GM04504 (cell line): ENCODE measurements at places on chromosomes 11 and 22.

DNA sequence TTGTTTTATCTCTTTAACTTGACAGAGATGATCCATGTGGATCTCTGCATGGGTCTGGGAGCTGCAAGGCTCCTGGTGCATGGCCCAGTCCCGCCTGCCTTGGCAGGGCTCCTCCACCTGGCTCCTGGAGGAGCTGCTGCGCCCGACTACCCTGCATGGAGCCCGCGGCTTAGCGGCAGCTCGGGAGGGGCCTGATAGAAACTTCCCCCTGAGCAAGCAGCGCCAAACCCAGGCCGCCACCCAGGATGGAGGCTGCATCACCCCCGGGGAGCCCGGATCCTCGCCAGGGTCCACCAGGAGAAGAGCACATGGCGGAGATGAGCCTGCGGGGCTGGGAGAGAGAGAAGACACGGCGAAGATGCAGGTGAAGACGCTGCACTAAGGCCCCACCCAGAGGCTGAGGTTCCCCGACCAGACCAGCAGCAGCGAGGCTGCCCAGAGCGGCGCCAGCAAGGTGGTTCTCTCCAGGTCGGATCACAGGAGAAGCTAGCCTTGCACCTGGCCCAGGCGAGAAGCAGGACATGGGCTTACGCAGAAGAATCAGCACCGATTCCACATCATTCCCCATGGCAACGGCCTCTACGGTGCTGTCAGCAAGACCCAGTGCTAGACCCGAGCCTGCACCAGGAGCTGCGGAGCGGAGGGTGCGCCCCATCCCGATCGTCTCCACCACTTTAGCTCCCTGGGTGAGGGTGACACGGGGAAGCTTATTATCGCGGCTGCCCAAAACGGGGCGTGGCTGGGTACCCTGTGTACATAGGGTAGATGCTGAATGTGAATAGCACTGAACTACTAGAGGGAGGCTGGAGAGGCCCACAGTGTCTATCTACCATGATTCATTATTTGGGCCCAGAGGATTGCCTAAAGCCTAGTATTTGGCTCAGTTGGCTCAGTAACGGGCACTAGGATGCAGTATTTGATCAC is 41.3 kb upstream of the VPREB1 start:
- DNase-seq, result no peak

- DNase-seq, result no peak
Measured at GRCh38 chr11:1628506-1629325, 859 bp upstream of the KRTAP5-5 start.

DNA sequence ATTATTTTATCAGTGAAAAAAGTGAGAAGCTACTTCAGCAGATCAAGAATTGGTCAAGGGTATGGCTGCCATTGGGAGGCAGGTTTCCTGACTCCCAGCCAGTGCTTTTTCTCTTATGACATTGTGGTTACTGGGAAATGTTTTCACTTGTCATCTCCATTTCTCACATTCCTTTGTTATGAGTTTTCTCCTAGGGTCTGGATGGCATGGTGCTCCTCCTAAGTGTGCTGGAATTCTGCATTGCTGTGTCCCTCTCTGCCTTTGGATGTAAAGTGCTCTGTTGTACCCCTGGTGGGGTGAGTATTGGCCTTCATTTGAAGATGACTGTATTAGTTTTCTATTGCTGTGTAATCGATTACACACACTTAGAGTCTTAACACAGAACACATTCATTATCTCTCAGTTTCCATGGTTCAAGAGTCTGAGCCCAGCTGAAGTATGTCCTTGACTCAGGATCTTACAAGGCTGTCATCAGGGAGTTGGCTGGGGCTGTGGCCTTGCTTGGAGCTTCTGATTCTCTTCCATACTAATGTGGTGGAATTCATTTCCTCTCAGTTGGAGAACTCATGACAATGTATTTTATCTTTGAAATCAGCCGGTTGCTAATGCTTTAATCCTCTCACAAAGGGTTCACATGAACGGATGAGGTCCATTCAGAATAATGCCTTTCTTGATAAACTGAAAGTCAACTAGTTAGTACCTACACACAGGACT is 21.0 kb upstream of the MS4A6E start:
- DNase-seq, result no peak

- no peak for DNase-seq
Measured at GRCh38 chr22:44733426-44734106, 18.8 kb upstream of the ARHGAP8 start.

DNA sequence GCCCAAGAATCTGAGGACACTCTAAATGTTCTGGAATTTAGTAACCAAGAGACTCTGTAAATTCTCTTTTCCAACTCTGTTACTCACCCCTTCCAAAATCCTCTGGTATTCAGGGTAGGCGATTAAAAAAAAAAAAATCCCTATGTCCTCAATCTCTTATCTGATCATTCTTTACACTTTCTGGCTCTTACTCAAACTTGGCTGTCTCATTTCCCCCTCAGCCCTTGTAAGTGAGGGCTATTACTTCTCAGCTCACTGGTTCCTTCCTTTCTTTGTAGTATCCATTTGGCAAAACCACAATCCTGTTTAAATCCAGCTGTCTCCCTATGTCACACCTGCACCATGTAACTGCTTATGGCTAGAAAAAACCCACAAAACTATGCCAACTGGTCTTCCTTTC is 12.7 kb upstream of the MSANTD2 start:
- DNase-seq, result no peak

DNA sequence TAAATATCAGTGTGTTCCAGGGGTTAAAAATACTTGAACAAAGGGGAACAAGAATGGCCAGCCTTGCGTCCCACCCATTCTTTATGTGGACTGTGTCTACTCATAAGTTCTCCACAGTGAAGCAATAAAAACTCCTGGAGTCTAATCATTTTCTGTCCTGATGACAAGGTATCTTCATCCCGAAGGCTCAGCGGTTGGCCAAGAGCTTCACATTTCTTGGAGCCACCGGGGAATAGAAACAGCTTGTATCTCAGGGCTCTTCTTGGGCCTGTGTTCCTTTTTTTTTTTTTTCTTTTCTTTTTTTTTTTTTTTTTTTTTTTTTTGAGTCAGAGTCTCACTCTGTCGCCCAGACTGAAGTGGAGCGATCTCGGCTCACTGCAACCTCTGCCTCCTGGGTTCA is 36.8 kb upstream of the ADORA2A start:
- no peak for DNase-seq
